HCT116 (cell line): ENCODE measurements at places on chromosomes 11 and 22.
A peak's percentile ranks its signal among the peaks of the same experiment; 100 is the strongest.

GRCh38 chr11:75270896-75271418 lies 30.4 kb downstream of the TPBGL start:
- DNase-seq: peak; percentile 13

- no peak for DNase-seq
Observed at GRCh38 chr11:64438986-64439771, 80.2 kb downstream of the RPS6KA4 start.

DNA sequence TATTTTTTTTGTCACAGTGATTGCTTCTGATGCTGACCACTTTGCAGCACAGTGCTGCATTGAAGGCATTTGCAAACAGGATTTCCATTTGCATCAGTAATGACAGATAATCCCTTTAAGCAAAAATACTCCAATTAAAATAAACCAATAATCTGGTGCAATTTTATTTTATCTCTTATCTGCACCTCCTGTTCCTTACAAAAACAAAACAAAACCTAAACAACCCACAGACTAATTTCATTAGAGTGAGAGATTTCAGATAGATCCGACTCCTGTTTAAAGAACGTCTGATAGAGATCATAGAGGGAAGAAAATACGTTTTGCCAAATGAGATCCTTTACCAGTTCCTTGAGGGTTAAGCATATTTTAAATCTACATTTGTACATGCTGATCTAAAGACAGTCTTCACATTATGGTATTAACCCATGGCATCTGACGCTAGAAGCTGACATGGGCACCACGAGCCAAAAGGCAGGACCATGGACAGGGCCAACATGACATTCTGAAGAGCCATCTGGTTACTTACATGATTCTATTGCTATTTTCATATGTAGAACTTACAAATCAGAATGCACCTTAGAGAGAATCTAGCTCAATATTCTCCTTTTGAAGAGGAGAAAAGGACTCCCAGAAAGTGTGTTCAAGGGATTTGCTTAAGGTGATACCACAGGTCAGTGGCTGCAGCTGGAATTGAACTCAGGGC lies 286.2 kb upstream of the NARS2 start:
- DNase-seq: no peak

DNA sequence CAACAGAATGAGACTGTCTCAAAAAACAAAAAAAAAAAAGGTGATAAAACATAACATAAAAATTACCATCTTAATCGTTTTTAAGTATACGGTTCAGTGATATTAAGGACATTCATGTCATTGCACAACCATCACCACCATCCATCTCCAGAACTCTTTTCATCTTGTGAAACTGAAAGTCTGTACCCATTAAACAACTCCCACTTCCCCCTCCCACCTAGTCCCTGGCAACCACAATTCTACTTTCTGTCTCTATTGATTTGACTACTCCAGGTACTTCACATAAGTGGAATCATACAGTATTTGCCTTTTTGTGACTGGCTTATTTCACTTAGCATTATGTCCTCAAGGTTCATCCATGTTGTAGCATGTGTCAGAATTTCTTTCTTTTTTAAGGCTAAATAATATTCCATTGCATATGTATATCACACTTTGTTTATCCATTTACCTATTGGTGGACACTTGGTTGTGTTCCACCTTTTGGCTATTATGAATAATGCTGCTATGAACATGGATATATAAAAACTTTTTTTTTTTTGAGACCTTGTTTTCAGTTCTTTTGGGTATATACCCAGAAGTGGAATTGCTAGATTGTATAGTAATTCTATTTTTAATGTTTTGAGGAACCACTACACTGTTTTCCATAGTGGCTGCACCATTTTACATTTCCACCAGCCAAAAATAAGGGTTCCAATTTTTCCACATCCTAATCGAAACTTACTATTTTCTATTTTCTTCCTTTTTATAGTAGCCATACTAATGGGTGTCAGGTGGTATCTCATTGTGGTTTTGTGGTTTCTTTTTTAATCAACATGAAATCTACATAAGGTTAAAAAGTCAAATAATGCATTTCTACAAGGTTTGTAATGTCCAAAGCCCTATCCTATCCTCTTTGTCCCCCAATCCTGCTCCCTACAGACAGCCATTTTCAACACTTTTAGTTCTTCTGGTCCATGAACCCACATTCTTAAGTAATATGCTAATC lies 23.4 kb upstream of the PIK3C2A start:
- DNase-seq: no peak
